CD4-positive, alpha-beta T cell treated with Interleukin-12 subunit alpha and Interleukin-12 subunit beta, for 1 hour (primary cell): ENCODE measurements at places on chromosomes 1 and 21.
A peak's percentile ranks its signal among the peaks of the same experiment; 100 is the strongest.

- no peak for DNase-seq
Measured at GRCh38 chr1:153253693-153254092, 5.8 kb upstream of the LORICRIN start.

GRCh38 chr1:229326601-229327000, 16.2 kb downstream of the CCSAP start:
- peak; percentile 46 for DNase-seq

- no peak for DNase-seq
Measured at GRCh38 chr1:109822749-109823542, 59.2 kb upstream of the EPS8L3 start.

- DNase-seq = no peak
Measured at GRCh38 chr1:169113613-169114119, 7.2 kb downstream of the ATP1B1 start.

DNA sequence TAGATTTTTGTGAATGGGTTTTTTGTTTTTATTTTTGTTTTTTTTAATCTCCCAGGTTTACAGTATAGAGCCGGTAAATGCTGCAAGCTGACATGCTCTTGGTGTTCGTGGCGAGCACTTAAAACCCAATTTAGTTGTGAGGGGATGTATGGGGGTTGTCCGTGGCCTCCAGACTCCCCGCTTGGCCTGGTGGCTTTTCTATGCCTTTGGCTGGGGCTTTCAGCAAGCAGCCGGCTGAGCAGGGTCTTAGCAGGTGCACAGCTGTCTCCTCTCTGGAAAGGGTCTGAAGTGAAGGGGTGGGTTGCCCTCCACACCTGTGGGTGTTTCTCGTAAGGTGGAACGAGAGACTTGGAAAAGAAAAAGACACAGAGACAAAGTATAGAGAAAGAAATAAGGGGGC, 31.0 kb upstream of the EFHD2 start:
- no peak for DNase-seq

- DNase-seq = no peak
Measured at GRCh38 chr1:109969146-109969829, 15.3 kb upstream of the AHCYL1 start.
